ENCODE measurements at places on chromosomes 12 and 14.

DNA sequence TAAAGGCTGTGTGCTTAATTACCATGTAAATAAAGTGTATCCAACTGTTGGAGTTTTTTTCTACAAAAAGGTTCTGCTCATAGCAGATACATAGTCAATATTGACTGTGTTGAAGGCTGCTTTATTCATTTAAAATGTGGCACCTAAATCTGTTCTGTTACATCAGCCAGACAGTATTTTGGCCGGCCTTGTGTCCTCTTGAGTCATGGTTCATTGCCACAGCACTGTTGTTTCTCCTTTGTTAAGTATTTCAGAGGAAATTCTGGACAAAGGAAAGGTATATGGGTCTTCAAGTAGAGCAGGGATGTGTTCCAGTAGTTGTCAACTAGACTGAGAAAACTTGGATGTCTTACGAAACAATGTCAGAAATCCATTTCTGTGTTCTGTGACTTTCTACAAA lies 95.5 kb downstream of the SLC38A6 start:
- no peak for DNase-seq

- DNase-seq = no peak
These were observed 67.8 kb downstream of the HMGA2 start for GRCh38 chr12:65891987-65892481.

- no peak for DNase-seq
These were observed 42.5 kb upstream of the BMP4 start for GRCh38 chr14:53999061-53999488.

- no peak for DNase-seq
These were observed 90.3 kb downstream of the KCNK10 start for GRCh38 chr14:88232771-88233170.

DNA sequence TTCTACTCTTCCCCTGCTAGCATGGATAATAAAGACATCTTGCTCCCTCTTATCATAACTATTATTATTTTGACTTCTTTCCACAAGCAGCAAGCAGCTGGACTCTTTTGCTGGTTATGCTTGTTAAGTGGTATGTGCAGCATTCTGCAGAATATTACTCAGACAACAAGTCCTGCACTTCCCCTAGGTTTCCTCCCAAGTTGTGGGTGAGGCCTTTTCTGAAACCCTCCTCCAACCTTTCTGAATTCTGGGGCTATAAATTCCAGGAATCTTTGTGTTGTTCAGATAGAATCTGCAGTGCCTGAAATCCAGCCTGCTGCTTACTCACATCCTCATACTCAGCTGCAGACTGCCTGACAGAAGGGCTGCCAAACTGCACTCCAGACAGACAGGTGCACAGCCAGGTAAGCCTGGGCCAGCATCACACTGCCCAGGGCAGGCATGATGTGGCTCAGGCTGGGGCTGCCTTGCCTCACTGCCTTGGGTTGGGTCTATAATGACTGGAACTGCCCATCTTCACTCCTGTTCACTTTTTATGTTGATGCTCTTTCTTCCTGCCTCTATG lies 6.2 kb upstream of the DHRS2 start:
- DNase-seq = no peak

All from DMS79 (cell line).